ENCODE measurements at places on chromosomes 7 and 10.
A peak's percentile ranks its signal among the peaks of the same experiment; 100 is the strongest.

DNA sequence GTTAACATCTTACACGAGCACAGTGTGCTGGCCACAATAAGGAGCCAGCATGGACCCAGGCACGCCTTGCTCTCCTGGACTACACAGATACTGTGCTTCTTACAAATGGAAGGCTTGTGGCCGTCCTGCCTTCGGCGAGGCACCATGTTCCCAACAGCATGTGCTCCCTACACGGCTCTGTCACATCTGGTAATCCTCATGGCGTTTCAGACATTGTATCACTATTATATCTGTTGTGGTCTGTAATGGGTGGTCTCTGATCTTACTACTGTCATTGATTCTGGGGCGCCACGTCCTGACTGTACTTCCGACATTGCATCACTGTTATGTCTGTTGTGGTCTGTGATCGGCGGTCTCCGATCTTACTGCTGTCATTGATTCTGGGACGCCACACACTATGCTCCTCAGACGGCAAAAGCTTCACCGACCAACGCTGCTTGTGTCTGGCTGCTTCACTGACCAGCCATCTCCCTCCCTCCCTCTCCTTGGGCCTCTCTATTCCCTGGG lies 195.4 kb downstream of the MAD1L1 start:
- no peak for DNase-seq

- no peak for DNase-seq
Measured at GRCh38 chr7:2496375-2496774, 20.2 kb upstream of the GRIFIN start.

DNA sequence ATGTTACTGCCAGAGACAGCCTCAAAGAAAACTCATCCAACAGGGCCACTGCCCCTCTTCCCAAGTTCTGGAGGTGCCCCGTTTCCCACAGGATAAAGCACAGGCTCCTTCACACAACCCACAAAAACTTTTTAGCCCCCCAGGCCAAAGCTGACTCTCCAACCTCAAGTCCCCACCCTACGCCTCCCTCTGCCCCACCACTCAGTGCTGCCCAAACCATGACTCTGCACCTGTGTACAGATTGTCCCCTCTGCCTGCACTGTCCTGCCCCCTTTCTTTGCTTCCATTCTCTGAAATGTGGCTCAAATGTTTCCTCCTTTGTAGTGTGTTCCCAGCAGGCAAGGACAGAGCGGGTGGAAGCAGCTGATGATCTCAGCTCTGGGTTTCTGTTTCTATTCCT lies 284.0 kb downstream of the GRID1 start:
- DNase-seq, result no peak

DNA sequence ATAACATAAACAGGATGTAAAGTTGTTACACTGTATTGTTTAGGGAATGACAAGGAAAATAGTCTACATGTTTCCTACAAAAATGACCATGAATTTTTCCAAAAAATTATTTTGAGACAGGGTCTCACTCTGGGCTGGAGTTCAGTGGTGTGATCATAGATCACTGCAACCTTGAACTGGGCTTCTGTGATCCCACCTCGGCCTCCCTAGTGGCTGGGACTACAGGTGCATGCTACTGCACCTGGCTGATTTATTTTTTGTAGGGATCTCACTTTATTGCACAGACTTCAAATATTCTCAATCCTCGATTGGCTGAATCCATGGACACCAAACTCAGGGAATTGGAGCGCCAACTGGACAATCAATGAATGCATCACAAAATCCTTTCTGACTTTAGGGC lies 6.6 kb downstream of the CHCHD2 start:
- DNase-seq, result no peak

DNA sequence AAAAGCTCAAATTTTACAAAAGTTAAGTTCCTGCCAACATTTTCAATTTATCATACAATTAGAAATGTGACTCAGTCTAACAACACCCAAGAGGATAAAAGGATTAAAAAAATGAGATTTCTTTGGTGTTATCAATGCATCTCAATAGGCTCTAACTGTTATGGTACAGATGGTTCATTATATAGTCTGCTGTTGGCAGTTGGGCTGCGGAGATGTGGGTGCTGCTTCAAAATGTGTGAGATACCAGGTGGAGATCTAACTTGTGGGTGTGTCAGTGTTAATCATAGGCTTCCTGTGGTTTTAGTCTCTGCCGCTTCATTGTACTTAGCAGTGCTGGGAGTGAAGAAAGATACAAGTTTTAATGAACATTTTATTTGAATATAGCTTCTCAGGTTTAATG lies 231.2 kb downstream of the EXOC4 start:
- DNase-seq, result no peak

GRCh38 chr10:126087796-126088505 lies 191.6 kb downstream of the FANK1 start:
- DNase-seq, result peak; percentile 28

GRCh38 chr7:139861803-139862202 lies 32.7 kb downstream of the TBXAS1 start:
- no peak for DNase-seq

- DNase-seq, result no peak
Measured at GRCh38 chr7:68865351-68866199, 732.7 kb upstream of the AUTS2 start.

- no peak for DNase-seq
Measured at GRCh38 chr10:71220689-71221540, 8.5 kb downstream of the UNC5B start.

- no peak for DNase-seq
Measured at GRCh38 chr10:4252701-4253100, 467.7 kb upstream of the KLF6 start.

- peak; percentile 74 for DNase-seq
Measured at GRCh38 chr10:75430000-75430763, 1.2 kb upstream of the LRMDA start.

DNA sequence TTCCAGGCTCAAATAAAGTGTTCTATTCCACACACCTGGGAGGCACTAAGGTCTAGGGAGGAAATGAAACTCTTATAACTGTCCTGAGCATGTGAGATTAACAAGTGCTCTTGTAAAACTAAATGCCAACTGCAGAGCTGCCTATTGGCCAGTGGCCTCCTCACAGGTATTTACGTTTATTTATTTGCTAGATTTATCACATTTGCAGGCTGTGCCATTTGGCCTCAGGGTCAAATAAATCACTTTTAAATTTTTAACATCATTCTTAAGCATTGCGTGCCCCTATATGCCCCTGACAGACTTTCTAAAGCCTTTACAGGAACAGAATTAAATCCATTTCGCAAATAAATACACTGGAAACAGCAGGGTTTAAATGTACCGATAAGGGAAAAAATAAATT lies 381.8 kb upstream of the NFE2L3 start:
- DNase-seq, result no peak

GRCh38 chr10:79189181-79189580 lies 120.4 kb downstream of the ZMIZ1 start:
- no peak for DNase-seq

GRCh38 chr10:12941966-12942365 lies 59.5 kb downstream of the CCDC3 start:
- no peak for DNase-seq

DNA sequence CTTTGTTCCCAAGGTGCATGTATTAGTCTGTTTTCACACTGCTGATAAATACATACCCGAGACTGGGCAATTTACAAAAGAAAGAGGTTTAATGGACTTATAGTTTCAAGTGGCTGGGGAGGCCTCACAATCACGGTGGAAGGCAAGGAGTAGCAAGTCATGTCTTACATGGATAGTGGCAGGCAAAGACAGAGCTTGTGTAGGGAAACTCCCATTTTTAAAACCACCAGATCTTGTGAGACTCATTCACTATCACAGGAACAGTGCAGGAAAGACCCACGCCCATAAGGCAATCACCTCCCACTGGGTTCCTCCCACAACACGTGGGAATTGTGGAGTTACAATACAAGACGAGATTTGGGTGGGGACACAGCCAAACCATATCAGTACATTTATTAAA lies 92.9 kb downstream of the PPP1R3C start:
- no peak for DNase-seq

DNA sequence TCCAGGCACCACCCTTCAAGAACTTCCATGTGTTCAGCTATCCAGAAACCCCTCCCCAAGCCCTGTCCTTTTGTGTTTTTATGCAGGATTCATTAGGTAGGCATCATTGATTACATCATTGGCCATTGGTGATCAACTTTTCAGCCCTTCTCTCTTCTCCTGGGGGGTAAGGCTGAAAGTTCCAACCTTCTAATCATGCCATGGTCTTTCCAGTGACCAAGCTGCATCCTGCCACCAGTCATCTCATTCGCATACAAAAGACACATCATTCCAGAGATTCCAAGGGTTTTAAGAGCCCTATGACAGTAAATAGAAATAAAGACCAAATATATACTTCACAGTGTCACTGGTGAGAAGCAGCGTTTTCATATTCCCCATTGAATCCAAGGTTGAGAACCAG lies 48.2 kb downstream of the DNAJC12 start:
- no peak for DNase-seq

DNA sequence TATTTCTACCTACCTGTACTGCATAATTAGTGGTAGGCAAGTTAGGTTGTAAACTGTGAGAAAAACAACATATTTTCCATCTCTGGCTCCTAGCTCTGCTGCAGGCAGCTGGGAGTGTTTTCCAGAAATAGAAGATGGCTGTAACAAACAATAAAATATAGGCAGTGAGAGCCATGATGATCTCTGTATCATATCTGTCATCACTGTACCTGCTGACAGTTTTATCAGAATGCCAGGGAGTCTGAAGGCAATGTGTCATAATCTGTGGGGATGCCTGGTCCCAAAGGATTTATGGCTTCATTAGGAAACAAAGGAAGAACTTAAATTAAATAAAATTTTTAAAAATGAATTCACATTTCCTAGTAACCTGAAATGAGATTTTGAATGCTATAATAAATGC lies 160.9 kb upstream of the SMIM30 start:
- DNase-seq, result no peak

DNA sequence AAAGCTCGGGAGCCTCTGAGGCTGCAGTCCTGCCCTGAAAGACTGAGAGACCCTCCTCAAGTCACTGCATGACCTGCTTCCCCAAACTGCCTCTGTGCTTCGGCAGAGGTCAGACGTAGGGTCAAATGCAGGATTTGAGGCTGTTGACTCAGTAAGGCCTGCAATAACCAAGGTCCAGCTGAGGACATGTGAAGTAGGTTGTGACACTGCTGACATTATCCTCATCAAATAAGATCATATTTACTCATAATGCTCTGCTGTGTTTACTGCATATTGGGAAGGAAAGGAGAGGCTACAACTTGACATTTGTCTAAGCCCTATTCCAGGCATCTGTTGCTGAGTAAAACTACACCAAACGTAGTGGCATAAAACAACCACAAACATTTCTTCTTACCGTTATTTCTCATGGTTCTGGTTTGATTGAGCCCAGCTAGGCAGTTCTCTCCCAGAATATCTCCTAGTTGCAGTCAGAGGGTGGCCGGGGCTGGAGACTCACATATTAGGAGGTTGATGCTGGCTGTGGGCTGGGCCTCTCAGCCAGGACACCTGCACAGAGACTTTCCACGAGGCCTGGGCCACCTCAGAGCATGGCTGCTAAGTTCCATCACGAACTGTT lies 122.1 kb upstream of the STK17A start:
- no peak for DNase-seq

DNA sequence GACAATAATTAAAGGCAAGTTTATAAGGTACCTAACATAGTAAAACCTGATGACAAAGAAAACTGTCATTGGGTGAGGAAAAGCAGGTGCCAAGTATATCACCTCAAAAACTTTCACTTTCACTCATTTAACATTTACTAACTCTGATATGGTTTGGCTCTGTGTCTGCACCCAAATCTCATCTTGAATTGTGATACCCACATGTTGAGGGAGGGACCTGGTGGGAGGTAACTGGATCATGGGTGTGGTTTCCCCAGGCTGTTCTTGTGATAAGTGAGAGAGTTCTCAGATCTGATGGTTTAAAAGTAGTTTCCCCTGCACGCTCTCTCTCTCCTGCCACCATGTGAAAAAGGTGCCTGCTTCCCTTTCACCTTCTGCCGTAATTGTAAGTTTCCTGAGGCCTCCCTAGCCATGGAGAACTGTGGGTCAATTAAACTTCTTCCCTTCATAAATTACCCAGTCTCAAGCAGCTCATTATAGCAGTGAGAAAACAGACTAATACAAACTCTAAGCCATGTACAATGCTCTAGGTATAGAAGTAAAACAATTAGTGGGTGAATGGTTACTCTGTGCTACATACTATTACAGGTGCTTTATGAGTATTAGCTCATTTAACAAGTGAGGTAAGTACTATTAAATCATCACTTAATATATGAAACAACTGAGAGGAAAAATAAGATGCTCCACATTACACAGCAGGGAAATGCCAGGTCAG lies 199.0 kb downstream of the CHCHD3 start:
- no peak for DNase-seq

- no peak for DNase-seq
Measured at GRCh38 chr10:77433546-77433945, 204.1 kb downstream of the KCNMA1 start.

- peak; percentile 85 for DNase-seq
Measured at GRCh38 chr10:71486484-71487114, 89.9 kb downstream of the CDH23 start.

DNA sequence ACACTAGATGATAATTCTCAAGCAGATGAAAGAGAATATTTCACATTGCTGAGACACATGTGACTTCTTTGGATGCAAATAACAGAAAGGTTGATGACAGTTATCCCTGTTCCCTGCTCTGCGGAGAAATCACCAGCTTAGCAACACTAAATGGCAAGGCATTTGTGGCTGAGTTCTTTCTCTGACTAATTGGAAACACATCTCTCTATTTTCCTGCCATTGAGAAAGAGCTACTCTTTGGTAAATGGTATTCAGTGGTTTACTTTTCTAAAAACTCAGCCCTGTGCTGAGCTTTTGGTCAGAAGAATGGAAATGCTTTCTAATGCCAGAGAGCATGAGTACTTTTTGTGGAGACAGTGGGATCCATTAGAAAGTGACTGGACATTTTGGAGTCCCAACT lies 771.4 kb downstream of the LRMDA start:
- no peak for DNase-seq

DNA sequence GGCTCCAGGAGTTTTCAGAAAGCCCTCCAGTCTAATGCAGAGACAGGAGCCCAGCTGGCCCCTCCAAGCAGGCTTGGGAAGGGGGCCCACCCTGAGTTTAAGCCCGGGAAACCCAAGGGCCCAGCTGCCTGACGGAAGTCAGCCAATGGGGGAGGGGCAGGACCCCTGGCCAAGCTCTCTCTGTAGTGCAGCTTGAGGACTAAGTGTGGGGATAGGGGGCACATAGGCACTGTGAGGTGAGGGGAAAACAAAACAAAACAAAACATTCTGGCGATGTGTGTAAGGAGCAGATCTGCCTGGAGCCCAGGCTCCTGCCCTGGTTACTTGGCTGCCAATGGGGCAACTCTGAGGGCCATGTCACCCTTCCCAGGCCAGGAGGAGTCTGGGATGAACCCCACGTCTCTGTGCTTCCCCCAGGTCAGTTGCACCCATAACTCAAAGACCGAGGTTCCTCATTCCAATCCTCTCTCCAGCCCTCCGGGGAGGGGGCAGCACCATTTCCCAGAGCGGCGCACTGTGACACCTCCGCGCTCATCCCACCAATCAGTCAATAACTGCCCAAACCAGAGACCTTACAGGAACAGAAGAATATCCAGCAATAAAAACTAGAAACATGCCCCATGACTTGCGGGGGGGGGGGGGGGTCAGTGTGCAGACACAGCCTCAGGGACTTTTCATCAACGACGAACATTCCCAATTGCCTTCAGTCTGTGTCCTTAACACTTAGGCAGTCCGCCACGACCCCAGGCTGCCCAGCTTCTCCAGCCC lies 1.7 kb downstream of the CXCL12 start:
- DNase-seq, result no peak

Data from iPS-NIHi11 (cell line).